ENCODE measurements at places on chromosomes 5 and 9.

GRCh38 chr9:115673599-115673998 lies 480.0 kb upstream of the PAPPA start:
- no peak for DNase-seq

- no peak for DNase-seq
These were observed 532.1 kb upstream of the DMAC1 start for GRCh38 chr9:8331507-8332330.

DNA sequence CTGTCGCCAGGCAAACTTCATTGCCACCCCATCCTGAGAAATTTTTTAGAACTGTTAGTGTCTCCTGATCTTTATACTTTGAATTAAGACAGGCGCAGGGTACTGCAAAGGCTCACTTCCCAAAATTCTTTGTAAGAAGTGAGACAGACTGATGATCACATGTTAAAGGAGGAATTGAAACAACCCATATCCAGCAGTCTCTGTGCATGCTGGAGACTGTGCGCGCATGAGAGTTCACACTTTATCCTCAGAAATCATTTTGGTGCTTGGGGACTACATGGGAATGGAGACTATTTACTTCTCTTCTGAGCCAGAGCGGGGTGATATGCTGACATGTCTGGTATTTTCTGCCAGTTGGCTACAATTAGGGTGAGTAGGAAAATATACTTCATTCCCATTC lies 91.2 kb downstream of the ZNF474 start:
- DNase-seq, result no peak

- no peak for DNase-seq
These were observed 14.9 kb downstream of the CFAP95 start for GRCh38 chr9:69835277-69836080.
